ENCODE measurements at places on chromosomes 7 and 10.

- no peaks in the 10 kb centered on the region for H3K36me3 ChIP-seq
- no peaks in the 10 kb centered on the region for H3K4me1 ChIP-seq
- H3K27me3 ChIP-seq = no peaks in the 10 kb centered on the region
- H3K27ac ChIP-seq = no peak overlapping the region
Measured at GRCh38 chr10:105146436-105146835, 505.3 kb downstream of the SORCS3 start.

- H3K27ac ChIP-seq = no peak overlapping the region
- DNase-seq = no peak
- H3K4me3 ChIP-seq = no peak overlapping the region
- H3K4me1 ChIP-seq = no peaks in the 10 kb centered on the region
Measured at GRCh38 chr7:1787681-1788235, 117.7 kb downstream of the ELFN1 start.

DNA sequence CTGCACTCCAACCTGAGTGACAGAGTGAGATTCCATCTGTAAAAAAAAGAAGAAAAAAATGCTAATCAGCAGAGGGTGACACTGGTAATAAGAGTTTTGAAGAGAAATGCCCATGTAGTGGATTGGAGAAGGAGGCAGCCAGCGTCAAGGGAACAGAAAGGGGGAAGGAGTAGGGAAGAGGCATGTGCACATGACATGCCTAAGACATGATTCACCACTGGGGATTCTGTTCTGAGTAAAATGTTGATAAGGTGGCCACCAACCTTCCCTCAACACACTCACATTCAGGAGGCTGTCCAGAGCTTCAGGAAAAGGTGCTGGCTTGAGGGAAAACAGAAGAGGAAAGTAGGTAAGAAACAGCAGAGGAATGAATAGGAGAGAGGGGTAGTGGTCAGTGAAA is 39.9 kb downstream of the AKR1D1 start:
- no peaks in the 10 kb centered on the region for H3K4me1 ChIP-seq
- DNase-seq = no peak
- H3K4me3 ChIP-seq = no peak overlapping the region
- H3K27ac ChIP-seq = no peak overlapping the region

DNA sequence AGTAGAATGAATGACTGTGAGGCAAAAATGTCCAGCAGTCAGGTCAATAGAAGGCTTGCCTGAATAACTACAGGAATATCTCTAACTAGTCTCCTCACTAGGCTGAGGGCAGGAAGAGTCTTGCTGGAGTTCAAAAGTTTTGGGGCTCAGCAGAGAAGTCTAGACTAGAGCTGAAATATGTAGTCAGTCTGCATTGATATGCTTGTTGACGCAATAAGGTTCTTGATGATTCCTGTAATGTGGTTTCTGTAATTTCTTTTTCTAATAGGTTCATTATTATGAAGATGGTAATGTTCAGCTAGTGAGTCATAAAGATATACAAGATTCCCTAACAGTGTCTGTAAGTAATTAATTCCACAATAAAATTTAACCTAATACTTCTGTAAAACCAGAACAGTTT is 41.5 kb upstream of the ST7 start:
- H3K4me3 ChIP-seq = no peak overlapping the region
- peaks cover 9% of the 10 kb centered on the region for H3K4me1 ChIP-seq
- H3K36me3 ChIP-seq = peaks cover 45% of the 10 kb centered on the region
- no peak for DNase-seq
- H3K27ac ChIP-seq = no peak overlapping the region

Data from activated naive CD8-positive, alpha-beta T cell treated with anti-CD3 and anti-CD28 coated beads for 36 hours (primary cell).